ENCODE measurements at places on chromosomes 6 and 20. TPM values are rescaled to one million over a fixed set of nuclear protein-coding genes. Genes with fewer than 3 reads are reported as not detected.

Gene TTBK1
- total RNA-seq = not detected

Gene HCRTR2
- not detected for total RNA-seq

Gene CDSN
- total RNA-seq = not detected

Gene CEP57L1
- 17.4 TPM for total RNA-seq

Gene RNASET2
- 23.0 TPM for total RNA-seq

Gene NOTCH4
- total RNA-seq = 89.3 TPM

Gene TENT5A
- total RNA-seq = 8.0 TPM

Gene SAPCD1
- 0.67 TPM for total RNA-seq

Gene ELOVL2
- 0.05 TPM for total RNA-seq

Gene MAS1
- not detected for total RNA-seq

Gene KIF16B
- 5.0 TPM for total RNA-seq

Gene REPS1
- 26.1 TPM for total RNA-seq

Gene TOX2
- 31.3 TPM for total RNA-seq

Gene PNPLA1
- not detected for total RNA-seq

Gene DLL1
- total RNA-seq = 1.2 TPM

Gene FAM209B
- total RNA-seq = not detected

Gene CCDC170
- not detected for total RNA-seq

Gene KCNQ5
- total RNA-seq = not detected

Gene CALHM4
- total RNA-seq = 0.87 TPM

Gene CHRNA4
- total RNA-seq = not detected

Gene TREML1
- not detected for total RNA-seq

Gene STMND1
- total RNA-seq = not detected

Gene ECT2L
- not detected for total RNA-seq

Gene LST1
- 0.20 TPM for total RNA-seq

Gene GRM1
- not detected for total RNA-seq

Gene BAK1
- total RNA-seq = 31.8 TPM

Gene BICRAL
- 2.7 TPM for total RNA-seq
